ENCODE measurements at places on chromosomes 11 and 22. TPM values are rescaled to one million over a fixed set of nuclear protein-coding genes. Genes with fewer than 3 reads are reported as not detected.

GRCh38 chr22:47294222-47294532 is 531.7 kb downstream of the TBC1D22A start:
- H3K4me1 ChIP-seq, result no peaks in the 10 kb centered on the region
- H3K27ac ChIP-seq, result no peak overlapping the region
- peak; percentile 63 for DNase-seq

DNA sequence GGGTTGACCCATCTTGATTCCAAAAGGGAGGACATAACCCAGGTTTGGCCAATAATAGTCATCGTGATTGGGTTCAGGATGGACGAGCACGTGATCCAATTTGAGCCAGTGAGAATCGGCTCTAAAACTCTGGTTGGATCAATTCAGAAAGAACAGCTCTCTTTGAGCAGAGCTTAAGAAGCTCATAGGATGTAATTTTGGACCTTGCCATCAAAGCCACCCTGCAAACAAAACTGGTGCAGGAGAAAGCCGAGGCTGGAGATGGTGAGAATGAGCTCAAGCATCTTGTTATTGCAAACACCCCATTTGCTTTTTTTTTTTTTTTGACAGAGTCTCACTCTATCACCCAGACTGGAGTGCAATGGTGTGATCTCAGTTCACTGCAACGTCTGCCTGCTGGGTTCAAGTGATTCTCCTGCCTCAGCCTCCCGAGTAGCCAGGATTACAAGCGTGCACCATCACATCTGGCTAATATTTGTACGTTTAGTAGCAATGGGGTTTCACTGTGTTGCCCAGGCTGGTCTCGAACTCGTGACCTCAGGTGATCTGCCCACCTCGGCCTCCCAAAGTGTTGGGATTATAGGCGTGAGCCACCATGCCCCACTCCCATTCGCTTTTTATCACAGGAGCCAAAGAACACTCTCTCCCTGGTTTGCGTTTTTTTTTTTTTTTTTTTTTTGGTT is 13.8 kb upstream of the MIAT start:
- peaks cover 51% of the 10 kb centered on the region for H3K27me3 ChIP-seq
- peaks cover 15% of the 10 kb centered on the region for H3K4me1 ChIP-seq
- no peaks in the 10 kb centered on the region for H3K36me3 ChIP-seq
- no peak for DNase-seq
- no peak overlapping the region for H3K4me3 ChIP-seq

DNA sequence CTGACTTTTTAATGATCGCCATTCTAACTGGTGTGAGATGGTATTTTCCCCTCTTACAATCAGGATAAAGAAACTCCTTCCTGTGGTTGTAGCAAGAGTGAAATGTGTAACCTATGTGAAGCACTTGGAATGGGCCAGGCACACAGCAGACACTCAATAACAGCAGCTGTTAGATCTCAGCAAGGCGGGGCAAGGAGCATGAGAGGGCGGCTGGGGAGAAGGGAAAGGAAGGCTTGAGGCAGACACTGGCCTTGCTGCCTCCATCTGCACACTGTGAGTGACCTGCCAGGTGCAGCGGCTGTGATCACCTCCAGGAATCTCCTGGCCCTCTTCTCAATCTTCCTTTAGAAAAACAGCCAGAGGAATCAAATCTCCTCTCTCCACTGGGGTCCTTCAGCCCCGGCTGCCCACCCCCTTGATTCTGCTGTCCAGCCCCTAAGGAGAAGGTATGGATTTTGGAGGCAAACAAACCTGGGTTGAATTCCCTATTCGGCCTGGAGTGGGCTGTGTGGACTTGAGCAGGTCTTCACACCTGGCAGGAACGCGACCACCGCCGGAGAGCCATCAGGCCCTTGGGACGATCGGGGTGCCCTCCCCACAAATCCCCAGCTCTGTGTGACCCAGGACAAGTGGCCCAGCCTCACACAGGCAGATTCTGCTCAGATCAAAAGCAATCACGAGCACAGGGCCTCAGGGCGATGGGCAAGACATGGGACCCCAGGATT is 49.0 kb downstream of the RPUSD4 start:
- H3K27ac ChIP-seq, result peak overlapping the region; percentile 89
- no peak overlapping the region for H3K4me3 ChIP-seq
- peaks cover 46% of the 10 kb centered on the region for H3K4me1 ChIP-seq
- peaks cover 2% of the 10 kb centered on the region for H3K36me3 ChIP-seq
- no peak for DNase-seq

- no peak overlapping the region for H3K27ac ChIP-seq
- H3K36me3 ChIP-seq, result no peaks in the 10 kb centered on the region
- peaks cover 2% of the 10 kb centered on the region for H3K4me1 ChIP-seq
- H3K27me3 ChIP-seq, result peaks cover 22% of the 10 kb centered on the region
- H3K4me3 ChIP-seq, result no peak overlapping the region
Measured at GRCh38 chr11:2718817-2719438, 19.1 kb upstream of the KCNQ1OT1 start.

GRCh38 chr11:14908214-14908880 is 16.3 kb upstream of the CYP2R1 start:
- H3K27me3 ChIP-seq, result peaks cover 42% of the 10 kb centered on the region
- H3K36me3 ChIP-seq, result no peaks in the 10 kb centered on the region
- H3K27ac ChIP-seq, result no peak overlapping the region
- no peak for DNase-seq
- H3K4me3 ChIP-seq, result no peak overlapping the region
- H3K4me1 ChIP-seq, result no peaks in the 10 kb centered on the region

GRCh38 chr22:24289114-24289513 is 18.5 kb downstream of the SPECC1L start:
- peak overlapping the region; percentile 46 for H3K4me3 ChIP-seq
- DNase-seq, result no peak
- H3K36me3 ChIP-seq, result peaks cover 2% of the 10 kb centered on the region
- H3K27me3 ChIP-seq, result no peaks in the 10 kb centered on the region
- H3K4me1 ChIP-seq, result peaks cover 76% of the 10 kb centered on the region
- H3K27ac ChIP-seq, result peak overlapping the region; percentile 92

- H3K4me1 ChIP-seq, result no peaks in the 10 kb centered on the region
- H3K27ac ChIP-seq, result no peak overlapping the region
- H3K36me3 ChIP-seq, result no peaks in the 10 kb centered on the region
- H3K27me3 ChIP-seq, result peaks cover 13% of the 10 kb centered on the region
Measured at GRCh38 chr11:34313099-34313517, 44.7 kb downstream of the ABTB2 start.

DNA sequence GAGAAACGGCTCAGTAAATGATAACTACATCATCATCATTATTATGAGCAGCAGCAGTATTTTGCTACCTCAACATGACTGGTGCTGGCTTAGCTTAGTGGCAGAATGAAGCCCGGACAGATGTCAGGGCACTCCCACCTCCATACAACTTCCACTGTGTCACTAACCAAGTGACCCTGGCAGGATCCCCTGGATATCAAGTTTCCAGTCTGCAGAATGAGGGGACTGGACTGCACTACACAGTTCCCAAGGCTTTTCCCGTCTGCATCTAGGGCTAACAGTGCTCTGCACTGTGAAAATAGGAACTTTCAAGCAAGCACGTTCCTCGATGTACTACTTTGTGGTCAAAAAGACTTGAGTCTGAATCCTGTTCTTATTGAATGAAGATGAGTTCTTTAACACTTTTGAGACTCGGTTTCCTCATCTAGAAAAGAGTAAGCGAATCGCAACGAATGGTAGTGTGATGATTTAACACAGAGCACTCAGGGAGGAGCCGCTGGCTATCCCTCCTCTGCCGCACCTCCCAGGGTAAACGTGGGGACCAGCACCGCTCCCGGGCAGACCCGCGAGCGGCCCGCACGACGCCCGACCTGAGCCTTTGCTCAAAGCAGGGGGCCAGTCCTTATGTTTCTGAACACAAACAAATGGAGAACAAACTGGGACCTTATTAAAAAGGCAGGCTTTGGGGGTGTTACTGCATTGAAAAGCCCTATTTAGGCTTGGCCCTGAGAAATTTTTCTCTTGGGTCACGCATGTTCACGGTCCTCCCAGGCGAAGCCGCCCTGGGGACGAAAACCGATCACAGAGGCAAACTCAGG is 910 bp downstream of the CLTCL1 start:
- peak overlapping the region; percentile 62 for H3K27ac ChIP-seq
- DNase-seq, result peak; percentile 80
- H3K4me1 ChIP-seq, result peaks cover 47% of the 10 kb centered on the region
- no peaks in the 10 kb centered on the region for H3K36me3 ChIP-seq
- no peaks in the 10 kb centered on the region for H3K27me3 ChIP-seq

DNA sequence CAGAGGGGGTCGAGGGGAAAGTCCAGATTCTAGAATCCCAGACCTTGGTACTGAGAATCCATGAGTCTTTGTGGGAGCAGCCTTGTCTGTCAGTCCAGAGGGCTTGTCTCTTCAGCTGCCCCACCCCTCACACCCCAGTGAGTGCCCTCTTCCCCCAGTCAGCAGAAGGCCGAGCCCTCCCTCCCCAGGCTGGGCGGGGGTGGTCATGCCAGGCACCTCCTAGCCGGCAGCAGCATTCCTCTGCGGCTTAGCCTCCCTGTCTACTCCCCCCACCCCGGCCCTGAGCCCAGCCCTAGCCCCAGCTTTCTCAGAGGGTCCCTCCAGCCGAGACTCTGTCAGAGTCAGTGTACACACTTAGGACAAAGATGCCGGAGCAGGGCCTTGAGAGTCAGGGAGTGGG is 4.6 kb downstream of the SOX10 start:
- H3K27ac ChIP-seq, result no peak overlapping the region
- no peak overlapping the region for H3K4me3 ChIP-seq
- H3K4me1 ChIP-seq, result no peaks in the 10 kb centered on the region
- H3K27me3 ChIP-seq, result no peaks in the 10 kb centered on the region

DNA sequence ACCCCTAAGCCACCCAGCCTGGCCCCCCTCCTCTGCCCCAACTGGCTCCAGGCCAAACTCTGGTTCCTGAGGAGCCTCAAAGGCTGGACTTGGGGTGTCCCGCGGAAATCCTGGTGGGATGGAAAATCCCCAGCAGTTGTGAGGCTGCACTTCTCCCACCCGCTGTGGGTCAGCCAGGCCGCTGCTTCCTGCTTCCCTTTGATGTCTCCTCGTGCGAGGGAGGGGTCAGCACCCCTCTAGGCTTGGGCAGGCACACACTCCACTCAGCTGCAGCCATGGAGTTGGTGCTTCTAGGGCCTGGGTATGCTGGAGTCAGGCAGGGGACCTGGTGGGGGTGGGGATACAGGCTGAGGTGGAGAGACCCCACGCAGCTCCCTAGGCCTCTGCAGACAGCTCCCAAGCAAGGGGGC is 12.0 kb downstream of the KCNQ1OT1 start:
- no peaks in the 10 kb centered on the region for H3K27me3 ChIP-seq
- H3K4me3 ChIP-seq, result no peak overlapping the region
- no peaks in the 10 kb centered on the region for H3K36me3 ChIP-seq

DNA sequence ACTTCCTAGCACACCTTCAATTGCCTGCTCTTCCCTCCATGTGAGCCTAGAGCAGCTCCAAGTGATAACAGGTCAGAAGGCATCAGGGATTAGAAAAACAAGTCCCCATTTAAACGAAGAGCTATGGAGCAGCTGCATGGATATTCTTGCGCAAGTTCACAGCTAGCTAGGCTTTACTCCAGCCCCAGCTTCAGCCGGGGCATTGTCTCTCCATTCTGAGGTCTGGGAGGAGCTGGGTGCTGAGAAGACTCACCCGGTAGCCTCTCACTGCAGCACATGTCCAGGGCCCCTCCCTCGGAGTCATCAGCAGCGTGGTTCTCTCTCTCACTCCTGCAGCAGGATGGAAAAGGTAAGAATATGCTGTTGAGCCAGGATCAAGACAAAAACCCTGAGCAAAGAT is 26.0 kb downstream of the PTPN5 start:
- no peaks in the 10 kb centered on the region for H3K27me3 ChIP-seq
- DNase-seq, result no peak
- H3K4me1 ChIP-seq, result peaks cover 4% of the 10 kb centered on the region
- no peak overlapping the region for H3K27ac ChIP-seq
- H3K36me3 ChIP-seq, result no peaks in the 10 kb centered on the region

GRCh38 chr11:66543263-66544107 is 2.4 kb downstream of the ZDHHC24 start:
- no peak for DNase-seq
- peaks cover 16% of the 10 kb centered on the region for H3K36me3 ChIP-seq
- no peak overlapping the region for H3K27ac ChIP-seq
- H3K27me3 ChIP-seq, result no peaks in the 10 kb centered on the region
- H3K4me1 ChIP-seq, result peaks cover 22% of the 10 kb centered on the region

BSX gene
- total RNA-seq, result not detected

TPBGL gene
- total RNA-seq, result 0.13 TPM

IRAG1 gene
- total RNA-seq, result 22.2 TPM

LSP1 gene
- 26.9 TPM for total RNA-seq

OR51B5 gene
- not detected for total RNA-seq

Data from osteocyte (in vitro differentiated cells).